NCI-H510A (cell line): ENCODE measurements at places on chromosomes 2 and 18.

DNA sequence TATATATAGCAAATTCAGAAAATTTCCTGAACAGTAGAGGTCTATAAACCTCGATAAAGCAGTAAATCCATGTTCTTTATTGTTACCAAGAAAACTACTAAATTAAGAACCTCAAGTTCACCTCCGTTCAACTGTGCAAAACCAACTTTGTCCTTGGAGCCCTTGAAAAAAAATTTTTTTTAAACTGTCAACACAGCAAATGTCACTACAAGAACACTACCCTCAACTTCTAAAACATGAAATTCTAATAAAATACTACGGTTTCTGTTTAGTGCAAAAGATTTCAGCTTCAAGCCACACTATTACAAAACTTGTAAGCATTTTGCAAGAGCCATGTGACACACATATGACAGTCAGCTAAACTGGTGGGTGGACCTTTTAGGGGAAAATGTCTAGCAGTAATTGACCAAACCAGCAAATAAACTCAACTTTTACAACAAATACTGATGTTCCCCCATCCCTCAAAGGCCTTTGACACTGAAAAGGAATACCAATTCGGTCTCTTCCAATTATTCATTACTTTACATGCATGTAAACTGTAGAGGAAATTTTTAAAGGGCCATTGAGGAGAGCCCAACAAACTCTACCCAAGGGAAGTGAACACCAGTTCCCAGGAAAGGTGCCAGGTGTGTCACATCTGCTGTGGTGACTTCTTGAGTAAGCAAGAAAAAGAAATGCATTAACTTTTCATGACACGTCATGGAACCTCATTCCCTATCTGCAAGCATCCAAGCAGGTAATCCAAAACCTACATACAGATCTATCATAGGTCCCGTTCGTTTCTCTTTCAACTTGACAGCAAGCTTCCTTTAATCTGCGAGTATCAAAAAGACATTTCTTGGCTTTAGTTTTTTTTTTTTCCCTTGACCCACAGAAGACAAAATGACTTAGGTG lies 1.4 kb downstream of the RAB1A start:
- DNase-seq, result no peak

- no peak for DNase-seq
Measured at GRCh38 chr18:62366992-62367391, 41.9 kb downstream of the TNFRSF11A start.

GRCh38 chr2:184555352-184555751 lies 43.0 kb upstream of the ZNF804A start:
- DNase-seq, result no peak

GRCh38 chr18:61239051-61239450 lies 94.2 kb upstream of the CDH20 start:
- DNase-seq, result no peak

DNA sequence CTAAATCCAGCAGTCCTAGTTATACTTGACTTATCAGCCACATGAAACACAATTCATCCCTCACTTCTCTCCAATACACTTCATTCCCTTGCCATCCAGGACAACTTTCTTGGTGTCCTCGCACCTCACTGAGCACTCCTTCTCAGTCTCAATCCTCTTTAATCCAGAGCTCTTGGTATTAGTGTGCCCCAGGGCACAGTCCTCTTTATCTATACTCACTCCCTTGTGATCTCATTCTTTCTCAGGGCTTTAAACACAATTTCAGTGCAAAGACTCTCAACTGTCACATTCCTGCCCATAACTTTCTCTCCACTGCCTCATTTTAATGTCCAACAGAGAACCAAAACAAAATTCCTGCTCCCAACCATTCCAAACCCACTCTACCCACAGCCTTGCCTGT lies 60.8 kb upstream of the SPOPL start:
- DNase-seq, result no peak

DNA sequence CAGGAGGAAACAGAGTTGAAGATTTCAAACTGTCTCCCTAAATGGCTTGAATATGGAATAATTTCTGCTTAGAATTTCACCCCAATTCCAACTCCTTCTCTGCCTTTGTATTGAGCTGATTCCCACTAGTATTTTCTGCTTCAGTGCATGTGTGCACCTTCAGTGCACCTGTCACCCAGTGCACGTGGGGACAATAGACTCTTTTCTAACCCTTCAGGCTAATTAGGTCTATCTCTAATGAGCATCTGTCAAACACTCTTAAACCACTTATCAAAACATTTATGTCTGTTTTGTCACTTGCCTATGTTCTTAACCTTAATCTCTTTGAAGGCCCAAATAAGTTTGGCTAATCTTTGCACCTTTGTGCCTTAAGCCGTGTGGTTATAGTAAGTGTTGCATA lies 232.0 kb upstream of the NETO1 start:
- DNase-seq, result no peak

DNA sequence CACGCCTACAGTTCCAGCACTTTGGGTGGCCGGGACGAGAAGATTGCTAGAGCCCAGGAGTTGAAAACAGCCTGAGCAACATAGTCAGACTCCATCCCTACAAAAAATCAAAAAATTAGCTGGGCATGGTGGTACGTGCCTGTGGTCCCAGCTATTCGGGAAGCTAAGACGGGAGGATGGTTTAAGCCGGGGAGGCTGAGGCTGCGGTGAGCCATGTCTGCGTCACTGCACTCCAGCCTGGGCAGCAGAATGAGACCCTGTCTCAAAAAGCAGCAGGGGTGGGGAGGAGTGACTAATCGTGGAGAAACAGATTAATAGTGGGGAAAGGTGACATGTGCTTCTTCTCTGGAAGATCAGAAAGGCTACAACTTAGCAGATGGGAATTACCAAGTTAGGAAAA lies 58.1 kb upstream of the GPC1 start:
- DNase-seq, result no peak

DNA sequence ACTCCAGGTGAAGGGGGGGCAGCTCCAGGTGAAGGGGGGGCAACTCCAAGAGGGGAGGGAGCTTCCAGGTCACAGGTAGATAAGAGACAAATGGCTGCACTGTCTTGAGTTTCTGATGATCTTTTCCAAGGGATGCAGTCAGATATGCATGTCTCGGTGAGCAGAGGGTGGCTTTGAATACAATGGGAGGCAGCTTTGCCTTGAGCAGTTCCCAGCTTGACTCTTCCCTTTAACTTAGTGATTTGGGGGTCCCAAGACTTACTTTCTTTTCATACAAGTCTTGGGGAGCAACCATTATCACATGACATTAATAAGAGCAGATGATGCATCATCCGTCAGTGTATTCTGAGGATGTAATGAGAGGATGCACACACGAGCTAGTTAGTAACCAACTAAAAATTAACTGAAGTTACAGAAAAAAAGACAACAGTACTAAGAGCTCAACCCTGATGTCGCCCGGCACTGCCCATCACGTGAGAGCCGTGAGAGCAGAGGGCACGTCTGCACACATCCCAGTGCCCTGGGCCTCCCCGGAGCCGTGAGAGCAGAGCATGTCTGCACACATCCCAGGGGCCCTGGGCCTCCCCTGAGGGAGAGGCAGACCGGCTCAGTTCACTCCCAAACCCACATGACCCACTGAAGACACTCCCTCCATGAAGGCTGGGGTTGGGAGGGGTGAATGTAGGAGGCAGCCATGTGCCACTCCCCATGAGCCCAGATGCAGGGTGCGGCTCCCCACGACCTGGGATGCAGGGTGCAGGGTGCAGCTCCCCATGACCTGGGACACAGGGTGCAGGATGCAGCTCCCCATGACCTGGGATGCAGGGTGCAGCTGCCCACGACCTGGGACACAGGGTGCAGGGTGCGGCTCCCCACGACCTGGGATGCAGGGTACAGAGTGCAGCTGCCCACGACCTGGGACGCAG lies 39.4 kb downstream of the PXDN start:
- DNase-seq, result no peak

- DNase-seq, result peak; percentile 12
Measured at GRCh38 chr18:8771930-8772329, 66.6 kb downstream of the MTCL1 start.

- DNase-seq, result no peak
Measured at GRCh38 chr2:184558713-184559464, 39.4 kb upstream of the ZNF804A start.

DNA sequence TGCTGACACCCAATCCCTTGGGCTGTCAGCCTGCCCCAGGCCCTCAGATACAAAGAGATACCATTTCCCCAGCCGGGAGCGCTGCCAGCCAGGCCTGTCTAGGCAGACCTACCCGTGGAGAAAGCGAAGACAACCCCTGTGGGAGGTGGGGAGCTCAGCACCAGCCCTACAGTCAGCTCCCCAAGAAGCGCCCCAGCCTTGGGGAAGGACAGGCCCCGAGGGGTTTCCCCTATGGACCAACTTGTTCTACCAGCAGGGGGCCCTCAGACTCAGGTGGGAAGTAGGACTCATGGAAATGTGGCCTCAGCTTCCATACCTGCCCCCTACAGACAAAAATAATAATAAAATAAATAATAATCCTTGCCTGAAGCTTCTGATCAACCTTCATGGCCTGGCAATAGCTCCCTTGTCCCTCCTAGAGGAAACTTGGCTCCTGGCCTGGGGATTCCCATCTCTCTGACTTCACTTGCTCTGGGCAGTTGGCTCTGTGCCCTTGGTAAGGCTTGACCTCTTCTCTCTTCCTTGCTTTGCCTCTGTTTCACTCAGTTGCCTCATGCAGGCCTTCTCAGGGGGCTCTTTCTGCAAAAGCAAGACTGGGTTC lies 7.0 kb downstream of the SLC35F6 start:
- DNase-seq, result no peak

GRCh38 chr2:69789175-69789721 lies 40.2 kb upstream of the GMCL1 start:
- DNase-seq, result no peak

- no peak for DNase-seq
Measured at GRCh38 chr2:118627156-118627555, 220.3 kb downstream of the EN1 start.

DNA sequence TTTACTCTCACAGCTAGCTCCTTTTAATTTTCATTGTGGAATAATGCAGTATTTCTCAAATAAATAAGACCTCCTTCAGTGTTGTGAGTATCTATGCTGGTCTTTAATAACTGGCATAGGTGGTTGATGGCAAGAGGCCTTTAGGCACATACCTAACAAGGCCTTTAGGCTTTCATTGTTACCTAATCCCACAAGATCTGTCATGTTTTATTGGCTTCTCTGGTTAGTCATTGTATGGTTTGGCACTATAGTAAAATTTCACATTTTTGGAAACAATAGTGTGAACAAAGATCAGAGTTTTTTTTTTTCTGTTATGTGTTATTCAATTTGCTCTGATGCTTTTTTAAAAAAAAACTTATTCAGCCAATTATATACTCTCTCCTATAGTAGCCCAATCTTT lies 89.8 kb upstream of the NEUROD1 start:
- no peak for DNase-seq

DNA sequence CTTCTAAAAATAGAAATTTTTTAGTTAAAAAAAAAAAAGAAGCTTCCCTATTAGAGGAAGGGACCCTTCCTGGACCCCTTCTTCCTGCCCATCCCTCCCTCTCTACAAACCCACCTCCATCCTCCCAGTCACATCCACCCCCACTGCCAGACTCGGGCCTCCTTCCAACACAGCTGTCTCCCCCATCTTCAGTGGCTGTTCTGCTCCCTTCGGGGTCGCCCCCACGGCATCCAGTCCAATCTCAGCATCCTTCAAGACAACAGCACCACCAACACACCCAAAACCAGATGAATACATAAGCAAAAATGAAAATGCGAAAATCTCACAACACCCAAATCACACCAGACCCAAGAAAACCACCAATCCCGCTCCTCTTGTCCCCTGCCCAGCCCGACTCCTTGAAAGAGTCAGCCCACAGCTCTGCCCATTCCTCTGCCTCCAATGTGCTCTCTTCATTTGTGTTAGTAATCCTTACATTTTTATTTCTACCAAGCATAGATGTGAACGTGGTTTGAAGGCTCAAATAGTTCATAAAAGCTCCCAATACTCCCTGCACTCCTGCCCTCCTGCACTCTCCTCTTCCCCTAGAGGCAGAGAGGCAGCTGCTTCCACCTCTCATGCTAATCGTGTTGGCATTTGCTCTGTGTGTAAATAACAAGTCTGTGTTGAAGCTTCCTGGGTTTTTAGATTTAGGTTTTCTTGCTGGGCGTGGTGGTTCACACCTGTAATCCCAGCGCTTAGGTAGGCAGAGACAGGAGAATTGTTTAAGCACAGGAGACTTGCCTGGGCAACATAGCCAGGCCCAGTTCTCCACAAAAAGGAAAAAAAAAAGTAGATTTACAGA lies 37.0 kb downstream of the MAL start:
- no peak for DNase-seq

GRCh38 chr18:31146809-31147208 lies 15.8 kb downstream of the DSC1 start:
- DNase-seq, result no peak

DNA sequence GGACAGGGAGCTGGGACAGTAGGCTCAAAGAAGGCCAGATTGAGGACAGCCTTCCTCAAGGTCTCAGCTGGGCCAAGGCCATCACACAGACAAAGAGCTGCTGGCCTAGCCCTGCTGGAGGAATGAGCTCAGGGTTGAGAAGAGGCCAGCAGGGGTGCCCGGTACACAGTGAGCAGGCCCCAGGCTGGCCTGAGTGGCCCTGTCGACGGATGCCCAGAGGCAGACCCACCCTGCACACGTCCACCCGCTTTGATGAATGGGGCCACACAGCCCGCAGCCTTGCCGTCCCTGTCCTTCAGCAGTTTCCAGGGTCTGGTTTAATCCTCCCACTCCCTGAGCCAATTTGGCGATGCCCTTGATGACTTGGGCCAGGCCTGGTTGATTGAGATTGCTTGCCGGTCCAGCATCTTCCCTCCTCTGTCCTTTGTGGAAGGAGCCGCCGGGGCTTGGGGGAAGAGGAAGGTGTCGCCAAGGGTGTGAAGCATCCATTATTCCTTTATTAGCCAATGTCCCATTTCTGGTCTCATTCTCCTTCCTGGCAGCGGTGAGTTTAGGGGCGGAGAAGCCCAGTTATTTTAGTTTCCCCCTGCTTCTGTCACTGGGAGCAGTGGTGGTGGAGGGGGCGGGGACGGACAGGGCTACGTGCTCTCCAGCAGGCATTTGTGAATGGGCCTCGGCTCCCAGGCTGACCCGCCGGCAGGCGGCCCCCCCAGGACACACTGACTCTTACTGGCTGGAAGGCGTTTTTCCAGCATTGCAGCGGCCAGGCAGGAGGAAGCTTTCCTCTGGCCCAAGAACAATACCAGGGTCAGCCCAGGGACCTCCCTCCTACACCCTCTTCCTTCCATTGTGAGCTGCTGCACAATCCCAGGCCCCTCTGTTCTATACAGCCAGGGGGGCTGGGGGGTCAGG lies 141.8 kb downstream of the CTIF start:
- DNase-seq, result no peak

- DNase-seq, result no peak
Measured at GRCh38 chr2:29307519-29307918, 192.3 kb downstream of the CLIP4 start.

DNA sequence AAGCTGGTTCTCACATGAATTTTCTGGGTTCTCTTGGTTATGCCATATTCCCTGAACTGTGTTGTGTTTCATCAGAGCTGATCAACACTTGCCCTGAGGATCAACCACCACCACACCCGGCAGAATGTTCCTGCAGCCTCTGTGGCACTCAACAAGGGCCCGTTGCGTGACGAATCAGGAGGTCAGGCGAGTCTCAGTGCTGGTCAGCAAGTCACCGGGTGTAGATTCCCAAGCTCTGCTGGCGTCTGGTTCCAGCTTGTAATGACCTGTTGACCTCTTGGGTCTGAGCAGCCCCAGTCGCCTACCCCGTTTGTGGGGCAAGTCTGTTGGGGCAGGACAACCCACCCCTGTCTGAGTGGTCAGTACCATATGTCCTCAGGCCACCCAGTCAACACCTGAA lies 46.0 kb downstream of the ADCY3 start:
- no peak for DNase-seq
